NCI-H524 treated with DMSO at 0.1 percent for 48 hours (cell line): ENCODE measurements at places on chromosomes 12 and 14.

DNA sequence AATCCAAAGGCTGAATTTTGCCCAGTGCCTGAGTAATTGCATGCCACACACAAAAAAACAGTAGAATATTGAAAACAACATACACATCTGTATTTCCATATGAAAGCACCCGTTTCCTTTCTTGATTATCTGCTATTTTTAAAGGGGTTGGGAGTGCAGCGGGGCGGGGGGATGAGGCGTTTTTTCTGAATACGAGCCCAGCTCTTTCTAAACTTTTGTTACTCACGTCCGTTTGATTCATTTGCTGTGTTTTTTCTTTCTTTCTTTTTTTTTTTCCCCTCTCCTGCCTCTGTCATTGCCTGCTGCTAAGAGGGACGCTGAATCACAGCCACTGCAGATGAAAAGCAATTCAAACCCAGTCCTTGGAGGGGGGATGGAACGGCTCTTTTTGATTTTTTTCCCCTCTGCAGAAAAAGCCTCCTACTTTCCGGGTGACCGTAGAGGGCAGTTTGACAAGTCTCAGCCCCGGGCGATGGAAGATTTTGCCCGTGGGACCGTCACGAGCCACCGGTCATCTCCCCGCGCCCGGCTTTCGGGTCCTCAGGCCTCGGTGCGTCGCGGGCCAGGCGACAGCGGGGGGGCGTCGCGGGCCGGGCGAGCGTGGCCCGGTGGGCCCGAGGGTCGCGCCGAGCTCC, 572 bp upstream of the RASSF8 start:
- no peak for DNase-seq

DNA sequence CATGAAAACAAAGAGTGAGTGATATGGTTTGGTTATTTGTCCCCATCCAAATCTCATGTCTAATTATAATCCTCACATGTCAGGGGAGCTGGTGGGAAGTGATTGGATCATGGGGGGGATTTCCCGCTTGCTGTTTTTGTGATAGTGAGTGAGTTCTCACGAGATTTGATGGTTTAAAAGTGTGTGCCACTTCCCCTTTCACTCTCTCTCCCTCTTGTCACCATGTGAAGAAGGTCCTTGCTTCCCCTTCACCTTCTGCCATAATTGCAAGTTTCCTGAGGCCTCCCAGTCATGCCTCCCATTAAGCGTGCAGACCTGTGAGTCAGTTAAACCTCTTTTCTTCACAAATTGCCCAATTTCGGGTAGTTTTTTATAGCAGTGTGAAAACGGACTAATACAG, 2.1 kb upstream of the ATXN7L3B start:
- DNase-seq, result no peak

- no peak for DNase-seq
Measured at GRCh38 chr12:108495054-108495453, 20.0 kb upstream of the FICD start.

DNA sequence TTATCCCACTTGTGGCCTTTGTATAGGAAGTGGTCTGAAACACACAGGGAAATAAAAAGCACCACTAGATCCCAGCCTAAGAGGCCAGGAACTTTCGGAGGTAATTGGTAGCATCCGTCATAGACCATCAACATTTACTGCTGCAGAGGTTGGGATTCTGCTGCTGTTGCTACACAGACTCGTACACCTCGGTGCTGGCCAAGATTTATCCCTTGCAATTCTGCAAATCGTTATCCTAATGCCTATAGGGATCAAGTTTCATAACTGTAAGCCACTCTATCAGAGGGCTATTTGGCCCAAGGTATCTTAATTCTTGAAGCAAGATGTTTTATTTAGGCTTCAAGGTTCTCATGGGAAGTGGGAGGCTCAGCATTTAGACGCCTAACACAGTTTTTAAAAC, 913.6 kb downstream of the GALC start:
- DNase-seq, result peak; percentile 28

DNA sequence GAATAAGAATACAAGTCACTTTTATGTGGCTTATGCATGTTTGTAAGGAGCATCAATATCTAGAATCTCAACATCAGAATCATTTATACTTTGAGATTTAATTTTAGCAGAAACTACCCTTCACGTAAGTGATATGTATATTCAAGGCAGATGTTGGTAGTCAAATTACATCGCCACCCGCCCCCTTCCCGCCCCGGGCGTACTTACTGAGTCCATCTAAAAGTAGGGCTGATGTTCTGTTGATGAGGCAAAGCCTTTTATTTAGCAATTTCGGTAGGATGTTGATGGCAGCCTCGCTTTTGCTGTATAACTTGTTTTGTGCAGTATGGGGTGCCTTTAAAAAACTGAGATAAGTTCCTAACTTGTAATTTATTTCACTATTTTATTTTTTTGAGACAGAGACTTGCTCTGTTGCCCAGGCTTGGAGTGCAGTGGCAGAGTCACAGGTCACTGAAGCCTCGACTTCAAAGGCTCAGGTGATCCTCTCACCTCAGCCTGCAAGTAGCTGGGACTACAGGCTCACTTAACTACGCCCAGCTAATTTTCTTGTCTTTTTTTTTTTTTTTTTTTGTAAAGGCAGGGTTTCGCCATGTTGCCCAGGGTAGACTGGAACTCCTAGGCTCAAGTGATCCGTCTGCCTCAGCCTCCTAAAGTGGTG, 30.8 kb downstream of the KTN1 start:
- DNase-seq, result no peak

DNA sequence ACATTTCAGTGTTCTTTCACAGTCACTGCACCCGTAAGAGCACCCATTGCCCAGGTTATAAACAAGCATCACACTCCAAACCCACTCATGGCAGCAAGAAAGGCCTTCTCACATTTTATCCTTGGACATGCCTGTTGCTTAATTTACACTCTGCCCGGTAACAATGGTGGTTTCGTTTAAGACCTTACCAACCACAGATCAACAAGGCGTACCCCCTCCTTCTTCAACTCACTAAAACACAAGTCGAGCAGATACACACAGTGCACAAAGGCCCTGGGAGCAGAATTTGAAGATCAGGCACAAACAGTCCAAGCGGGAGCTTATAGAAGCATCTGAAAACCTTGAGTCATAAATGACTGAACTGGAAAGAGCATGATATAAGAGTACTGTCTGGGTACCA, 98.1 kb downstream of the GALC start:
- no peak for DNase-seq

GRCh38 chr12:108253540-108253939, 85.6 kb downstream of the CMKLR1 start:
- peak; percentile 24 for DNase-seq

- DNase-seq, result peak; percentile 70
Measured at GRCh38 chr14:102509746-102510615, at the start of gene ANKRD9. Gene ANKRD9 (minus strand): TSS chr14:102509776. CDS start chr14:102507889, 1,887 bp downstream.

DNA sequence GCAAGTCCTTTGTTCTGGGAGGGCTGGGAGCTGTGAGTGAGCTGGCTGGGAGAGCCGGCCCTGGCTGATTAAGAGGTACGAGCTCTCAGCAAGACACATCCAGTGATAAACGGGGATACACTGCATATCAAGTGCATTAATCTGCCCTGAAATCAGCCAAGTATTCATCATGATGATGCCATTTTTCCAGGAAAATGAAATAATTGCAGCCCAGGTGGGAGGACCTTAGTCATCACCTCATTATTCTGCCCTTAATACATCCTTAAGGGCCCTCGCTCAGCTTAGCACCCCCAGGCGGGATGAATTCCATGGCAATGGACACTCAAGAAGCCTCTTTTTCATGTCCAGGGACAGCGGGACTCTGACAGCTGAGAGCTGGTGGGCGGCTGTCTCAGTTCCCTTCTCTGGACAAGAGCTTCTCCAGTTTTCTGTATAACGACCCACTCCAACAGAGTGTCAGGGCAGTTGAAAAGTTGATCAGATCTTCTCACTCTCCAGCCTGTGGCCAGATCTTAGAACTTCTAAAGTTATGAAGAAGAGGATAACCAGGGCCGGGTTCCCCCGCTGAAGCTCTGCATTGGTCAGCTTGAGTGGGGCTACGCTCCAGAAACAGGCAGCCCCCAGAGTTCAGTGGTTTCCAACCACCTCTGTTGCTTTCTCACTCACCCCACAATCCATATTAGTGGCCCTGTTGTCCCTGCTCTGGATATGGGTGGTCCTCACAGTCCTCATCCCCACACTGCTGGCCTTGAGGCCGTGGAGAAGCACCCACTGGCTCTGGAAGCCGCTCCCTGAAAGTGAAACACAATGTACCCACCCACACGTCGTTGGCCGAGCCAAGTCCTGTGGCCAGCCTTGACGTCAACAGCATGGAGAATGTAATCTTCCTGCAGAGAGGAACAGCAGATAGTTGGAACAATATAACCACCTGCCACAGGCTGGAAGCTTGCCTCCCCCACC, 306.2 kb upstream of the DIO3 start:
- no peak for DNase-seq

DNA sequence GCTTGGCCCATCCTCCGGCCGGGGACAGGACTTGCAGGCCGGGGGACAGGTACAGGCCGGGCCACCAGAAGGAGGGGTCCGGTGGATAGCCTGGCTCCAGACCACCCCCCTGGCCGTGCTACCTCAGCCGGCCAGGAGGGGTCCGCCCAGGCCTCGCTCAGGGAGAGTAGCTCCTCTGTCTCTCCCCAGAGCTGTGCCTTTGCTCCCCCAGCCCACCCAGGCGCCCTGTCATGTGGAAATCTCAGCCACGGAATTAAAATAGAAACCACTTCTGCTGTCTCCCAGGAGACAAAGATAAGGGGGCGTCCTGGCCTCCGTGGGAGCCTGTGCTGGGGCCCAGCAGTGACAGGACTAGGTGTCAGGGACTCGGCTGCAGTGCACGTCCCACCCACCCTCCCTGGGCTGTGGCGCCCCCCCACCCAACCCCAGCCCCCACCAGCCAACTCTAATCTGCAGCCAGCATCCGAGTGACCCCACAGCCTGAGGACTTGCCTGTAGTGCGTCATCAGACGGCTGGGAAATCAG, 3.3 kb upstream of the CRIP2 start:
- no peak for DNase-seq

DNA sequence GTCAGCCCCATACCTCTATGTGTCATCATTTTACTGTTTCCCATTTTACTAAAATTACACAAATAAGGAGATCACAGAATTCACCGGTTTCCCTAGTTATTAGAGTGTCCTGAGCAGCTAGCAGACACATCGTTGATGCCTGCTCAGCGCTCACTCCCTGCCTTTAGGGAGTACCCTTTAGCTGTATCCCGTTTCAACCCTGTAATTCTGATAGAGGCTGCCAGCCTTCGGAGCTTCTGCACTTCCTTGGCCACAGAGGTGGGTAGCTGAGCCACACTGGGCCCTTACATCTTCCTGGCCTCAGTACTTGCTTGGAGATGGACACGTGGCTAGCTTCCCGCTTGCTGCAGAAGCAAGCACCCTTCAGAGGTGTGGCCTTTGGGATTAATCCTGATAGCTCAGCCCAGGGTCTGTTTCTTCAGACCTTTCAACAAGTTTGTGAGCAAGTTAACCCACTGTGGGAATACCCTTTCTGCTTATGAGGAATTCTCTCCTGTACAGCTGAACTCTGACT, 14.3 kb upstream of the FBXW8 start:
- DNase-seq, result no peak

GRCh38 chr12:131980263-131980662, 30.5 kb downstream of the EP400 start:
- no peak for DNase-seq

DNA sequence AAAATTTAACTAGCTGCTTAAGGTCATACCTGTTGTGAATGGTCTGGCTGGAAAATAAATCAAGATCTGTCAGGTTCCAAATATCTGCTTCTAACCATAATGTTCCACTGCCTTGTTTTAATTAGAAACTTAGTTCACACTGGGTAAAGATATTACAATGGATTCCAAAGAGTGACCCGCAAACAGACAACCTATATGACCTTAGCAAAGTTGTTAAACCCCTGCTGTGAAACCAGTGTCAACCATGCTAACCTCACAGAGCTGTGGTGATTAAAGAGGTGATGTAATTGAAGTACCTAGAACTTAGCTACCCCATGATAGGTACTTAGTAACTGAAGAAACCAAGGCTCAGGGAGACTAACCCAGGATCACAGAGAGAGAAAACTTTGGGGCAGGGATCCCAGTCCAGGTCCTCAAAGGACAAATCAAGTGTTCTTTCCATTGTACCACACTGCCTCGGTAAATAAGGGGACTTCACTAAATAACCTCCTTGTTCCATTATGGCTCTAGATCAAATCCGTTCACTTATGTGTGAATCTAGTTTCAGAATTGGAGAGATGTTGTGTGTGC, 2.2 kb downstream of the GUCY2C start:
- DNase-seq, result no peak

GRCh38 chr12:82952946-82953345, 266.2 kb downstream of the TMTC2 start:
- DNase-seq, result no peak

GRCh38 chr12:112179341-112179740, 54.0 kb downstream of the TRAFD1 start:
- no peak for DNase-seq

GRCh38 chr12:77343291-77343690, 277.9 kb upstream of the E2F7 start:
- DNase-seq, result no peak

DNA sequence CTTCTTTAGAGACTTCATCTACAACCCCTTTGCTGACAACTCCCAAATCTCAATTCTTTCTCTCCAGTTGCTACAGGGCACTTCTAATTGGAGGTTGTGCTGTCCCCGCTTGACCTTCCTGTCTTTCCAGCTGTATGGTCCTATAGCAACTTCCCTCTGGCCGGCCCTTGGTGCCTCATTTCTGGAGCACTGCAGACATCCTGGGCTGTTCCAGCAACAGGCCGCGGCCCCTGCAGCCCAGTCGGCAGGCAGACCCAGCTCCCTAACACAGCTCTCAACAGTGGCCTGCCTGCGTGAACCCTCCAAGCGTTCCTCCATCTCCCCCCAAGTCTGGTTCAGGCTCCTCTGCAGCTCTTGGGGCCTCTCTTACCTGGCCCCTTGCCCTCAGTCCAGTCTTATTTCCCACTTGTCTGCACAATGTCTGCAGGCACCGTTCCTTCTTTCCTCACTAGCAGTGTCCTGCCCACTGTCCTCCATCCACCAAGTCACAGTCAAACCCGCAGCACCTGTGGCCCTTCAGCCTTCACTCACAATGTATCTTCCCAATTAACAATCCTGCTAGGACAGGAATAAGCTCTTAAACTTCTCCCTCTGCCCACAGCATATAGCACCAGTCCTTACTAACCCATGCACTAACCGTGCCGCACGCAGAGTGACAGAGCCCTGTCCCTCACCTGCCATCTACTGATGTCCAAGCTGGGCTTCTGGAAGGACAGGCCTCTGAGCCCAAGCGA, 1.6 kb upstream of the EML1 start:
- DNase-seq, result no peak

GRCh38 chr12:76790564-76791552, 26.9 kb downstream of the ZDHHC17 start:
- peak; percentile 2 for DNase-seq

DNA sequence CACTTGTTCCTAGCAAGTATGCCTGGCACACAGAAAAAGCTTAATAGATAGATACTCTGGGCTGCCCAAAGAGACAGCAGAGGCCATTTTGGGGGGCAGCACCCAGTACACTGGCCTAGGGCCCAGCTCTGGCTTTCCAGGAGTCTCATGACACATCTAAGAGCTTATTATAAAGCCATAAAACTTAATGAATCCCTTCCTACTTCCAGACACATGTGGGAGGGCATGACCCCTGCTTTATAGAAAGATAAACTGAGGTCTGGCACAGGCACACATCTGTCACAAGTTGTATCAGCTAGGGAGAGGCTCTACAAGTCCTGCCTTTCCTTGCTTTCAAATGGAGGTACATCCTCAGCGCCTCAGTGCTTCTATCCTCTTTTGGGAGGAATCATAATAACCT, 27.1 kb downstream of the FMNL3 start:
- no peak for DNase-seq
